Stomach (tissue), 19 donors: ENCODE measurements at places on chromosomes 1 and 21. TPM values are rescaled to one million over a fixed set of nuclear protein-coding genes. Genes with fewer than 3 reads are reported as not detected.
A peak's percentile ranks its signal among the peaks of the same experiment; 100 is the strongest.

ESRRG gene
- polyA plus RNA-seq: 22.1 TPM

ATP1A4 gene
- polyA plus RNA-seq: 0.05 TPM

GRCh38 chr1:53946252-53947171 lies at the start of gene LRRC42:
Gene LRRC42, plus strand, starts transcription at chr1:53946350. Its CDS starts 5,650 bp downstream, at chr1:53952000.
- DNase-seq: no peak

GRCh38 chr1:111745675-111746613 lies 6.7 kb upstream of the INKA2 start:
- DNase-seq: peak; percentile 38
